CD8-positive, alpha-beta T cell (primary cell): ENCODE measurements at places on chromosomes 12 and 14. TPM values are rescaled to one million over a fixed set of nuclear protein-coding genes. Genes with fewer than 3 reads are reported as not detected.

DNA sequence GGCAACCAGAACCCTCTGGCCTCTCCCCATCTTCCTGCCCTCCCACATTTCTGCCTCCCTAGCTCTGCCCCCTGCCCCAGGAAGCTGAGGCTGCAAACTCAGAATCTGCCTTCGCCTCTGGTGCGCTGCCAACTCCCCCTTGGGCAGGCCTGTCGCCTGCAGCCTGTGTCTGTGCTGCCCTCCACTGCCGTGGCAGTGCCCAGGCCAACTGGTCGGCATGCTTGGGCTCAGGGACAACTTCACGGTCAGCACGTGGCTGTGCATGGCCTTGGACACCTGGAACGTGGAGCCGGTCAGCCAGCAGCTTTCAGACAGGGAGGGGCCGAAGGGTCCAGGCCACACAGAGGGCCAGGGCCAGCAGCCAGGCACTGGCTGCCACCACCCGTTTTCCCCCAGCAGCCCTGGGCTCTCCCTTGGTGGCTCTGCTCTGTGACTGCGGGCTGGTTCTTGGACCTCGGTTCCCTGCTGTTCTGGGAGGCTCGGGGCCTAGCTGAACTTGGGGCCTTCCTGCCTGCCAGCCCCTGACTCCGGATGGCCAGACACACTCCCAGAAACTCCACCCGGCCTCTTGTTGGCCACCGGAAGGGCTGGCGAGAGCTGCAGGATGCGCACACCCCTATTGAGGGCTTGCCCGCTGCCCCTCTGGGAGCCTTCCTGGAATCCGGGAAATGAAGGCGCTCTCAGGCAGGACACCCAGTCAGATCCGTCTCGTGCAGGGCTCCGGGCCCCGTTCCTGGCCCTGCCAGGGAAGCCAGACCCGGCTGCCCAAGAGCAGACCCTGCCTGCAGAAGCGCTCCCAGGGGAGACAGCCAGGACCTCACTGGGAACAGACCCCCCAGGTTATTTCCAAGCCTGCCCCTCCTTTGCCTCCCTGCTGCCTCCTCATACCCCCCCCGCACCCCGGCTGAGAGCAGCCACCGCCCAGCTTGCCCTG is 34.2 kb upstream of the PPP1R13B start:
- no peak for DNase-seq

DNA sequence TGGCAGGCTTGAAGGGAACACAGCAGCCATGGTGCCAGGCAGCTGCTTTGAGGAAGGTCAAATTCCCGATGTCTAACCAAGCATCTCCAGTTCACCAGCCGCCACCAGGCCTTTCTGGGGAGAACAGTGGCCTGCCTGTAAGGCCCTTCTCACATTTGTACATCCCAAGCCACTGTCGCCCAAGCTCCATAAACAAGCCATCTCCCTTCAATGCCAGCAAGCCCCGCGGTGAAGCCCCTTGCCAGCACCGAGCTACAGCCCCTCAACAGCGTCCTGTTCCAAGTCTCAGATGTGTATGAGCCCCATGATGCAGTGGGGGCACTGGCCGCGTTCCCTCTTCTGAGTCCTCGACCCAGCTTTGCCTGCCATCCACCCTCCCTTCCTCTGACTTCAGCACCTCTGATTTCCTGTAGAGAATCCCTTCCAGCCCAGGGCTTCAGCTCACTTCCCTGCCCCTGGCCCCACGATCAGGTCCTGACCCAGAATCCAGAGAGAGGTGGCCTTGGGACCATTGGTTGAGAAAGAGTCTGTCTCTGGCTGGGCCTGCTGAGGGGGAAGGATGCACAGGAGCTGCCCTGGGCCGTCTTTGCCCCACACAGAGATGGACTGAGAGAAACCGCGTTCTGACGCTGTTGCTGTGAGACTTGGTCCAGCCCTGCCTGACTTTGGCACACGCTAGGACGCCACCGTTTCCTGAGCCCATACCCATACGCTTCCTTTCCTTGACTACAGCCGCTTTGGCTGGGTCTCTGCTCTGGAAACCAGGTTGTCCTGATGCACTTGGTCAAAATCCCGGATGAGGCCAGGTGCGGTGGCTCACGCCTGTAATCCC is 1.9 kb upstream of the MMP17 start:
- DNase-seq = no peak

- DNase-seq = no peak
Measured at GRCh38 chr12:2834581-2835491, at the start of gene NRIP2. NRIP2 (minus strand) TSS chr12:2835035; CDS start chr12:2834983, 52 bp downstream.

- no peak for DNase-seq
Measured at GRCh38 chr12:71438670-71439361, 782 bp upstream of the LGR5 start.

DNA sequence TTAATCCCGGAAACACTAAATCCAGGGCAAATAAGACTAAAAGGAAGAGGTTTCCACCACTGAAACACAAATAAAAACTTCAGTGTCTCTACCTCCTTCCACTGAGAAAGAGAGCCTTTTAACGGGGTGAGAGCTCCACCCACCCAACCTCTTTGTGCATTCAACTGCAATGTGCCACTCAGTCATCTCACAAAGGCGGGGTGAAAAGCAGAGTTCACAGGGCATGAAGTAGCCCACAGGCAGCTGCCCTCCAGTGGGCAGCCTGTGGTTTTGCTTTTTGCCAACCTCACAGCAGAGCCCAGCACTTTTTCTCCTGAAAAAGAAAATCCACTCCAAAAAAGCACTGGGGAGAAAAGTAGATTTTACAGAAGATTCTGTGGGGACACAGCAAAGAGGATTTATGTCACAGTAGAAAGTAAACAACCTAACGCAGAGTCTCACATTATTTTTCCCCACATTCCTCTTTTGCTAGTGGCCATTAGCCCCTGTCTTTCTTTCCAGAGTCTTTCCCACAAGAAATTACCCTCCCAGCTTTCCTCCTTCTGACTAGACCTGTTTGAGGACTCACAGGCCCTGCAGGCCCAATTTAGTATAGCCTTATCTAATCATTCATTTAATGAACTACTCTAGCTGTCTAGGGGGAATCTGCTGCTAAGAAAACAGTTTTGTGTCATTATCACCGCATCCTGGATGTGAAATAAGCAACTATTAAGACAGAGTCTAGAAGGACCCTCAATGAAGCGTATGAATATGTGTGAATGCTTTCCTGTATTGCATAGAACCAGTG is 753.8 kb upstream of the FOXG1 start:
- no peak for DNase-seq

- no peak for DNase-seq
Measured at GRCh38 chr12:26822026-26822425, 11.0 kb downstream of the ITPR2 start.

DNA sequence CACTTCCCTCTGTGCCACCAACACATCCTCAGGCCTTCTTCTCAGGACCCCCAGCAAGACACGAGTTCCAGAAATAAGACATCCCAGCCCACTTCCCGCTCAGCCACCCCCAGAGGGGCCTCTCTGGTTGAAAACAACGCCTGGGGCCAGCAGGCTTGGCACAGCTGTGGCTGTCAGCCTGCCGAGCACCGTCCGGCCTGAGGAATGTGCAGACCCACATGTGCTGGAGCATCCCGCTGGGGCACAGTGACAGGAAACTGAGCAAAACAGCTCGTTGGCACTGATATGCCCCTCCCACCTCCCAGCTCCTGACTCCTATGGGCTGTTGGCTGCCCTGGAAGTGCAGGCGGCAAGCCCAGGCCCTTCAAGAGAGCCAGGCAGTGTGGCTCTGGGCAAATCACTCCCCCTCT is 1.4 kb downstream of the SYNE3 start:
- DNase-seq = no peak

DNA sequence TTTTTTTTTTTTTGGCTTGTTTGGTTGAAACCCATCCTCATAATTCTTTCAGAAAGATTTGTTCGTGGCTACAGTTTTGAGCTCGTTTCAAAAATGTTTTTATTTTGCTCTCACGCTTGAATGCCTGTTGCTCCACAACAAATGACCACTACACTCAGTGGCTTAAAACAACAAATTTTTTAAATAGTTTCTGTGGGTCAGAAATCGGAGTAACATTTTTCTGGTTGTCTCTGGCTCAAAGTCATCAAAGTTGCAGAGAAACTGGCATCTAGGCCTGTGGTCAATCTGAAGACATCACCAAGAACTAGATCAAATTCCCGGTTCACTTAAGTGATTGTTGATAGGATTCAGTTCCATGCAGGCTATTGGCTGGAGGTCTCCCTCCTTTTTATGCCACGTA is 560.0 kb downstream of the SNAPC1 start:
- no peak for DNase-seq

Gene WNT5B
- total RNA-seq = not detected

Gene TMTC1
- total RNA-seq = not detected

Gene OR4N2
- not detected for total RNA-seq
